ENCODE measurements at places on chromosomes 12 and 14.

DNA sequence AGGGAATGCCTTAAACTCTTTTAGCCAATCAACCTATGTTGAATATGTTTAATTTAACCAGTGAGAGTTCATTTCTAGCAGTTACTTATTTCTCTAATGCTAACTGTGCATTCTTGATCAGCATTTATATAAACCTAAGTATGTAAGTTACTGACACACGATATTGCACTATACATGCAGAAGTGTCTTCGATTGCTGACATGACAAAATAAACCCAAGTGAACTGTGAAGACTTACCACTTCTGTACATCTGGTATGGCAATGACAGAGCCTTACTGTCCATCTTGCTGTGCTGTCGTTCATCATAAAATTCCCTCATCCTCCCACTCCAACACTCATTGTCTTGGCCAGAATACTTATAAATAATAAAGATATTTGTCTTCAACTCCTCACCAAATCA is 131.8 kb downstream of the TSHR start:
- DNase-seq = no peak

DNA sequence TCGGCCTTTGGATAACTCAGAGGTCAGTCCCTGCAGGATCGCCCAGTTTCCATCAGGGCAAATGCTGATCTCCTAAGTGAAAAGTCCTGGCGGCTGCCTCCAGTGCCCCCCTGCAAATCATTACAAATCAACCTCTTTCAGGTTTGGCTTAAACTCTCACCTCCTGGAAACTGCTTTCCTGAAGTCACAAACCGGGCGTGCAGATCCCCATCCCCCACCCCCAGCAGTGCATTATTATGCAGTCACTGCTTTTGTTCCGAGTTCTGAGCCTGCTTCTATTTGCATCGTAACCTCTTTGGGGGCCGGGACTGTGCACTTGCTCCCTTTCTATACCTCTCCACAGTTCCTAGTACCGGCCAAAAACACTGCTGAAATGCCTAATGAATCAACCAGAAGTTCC is at the start of gene USP44:
TSS of gene USP44 (minus strand) at position 172 of the 400 bp plus-strand sequence. CDS start 17,220 bp downstream, outside the sequence.
- no peak for DNase-seq

DNA sequence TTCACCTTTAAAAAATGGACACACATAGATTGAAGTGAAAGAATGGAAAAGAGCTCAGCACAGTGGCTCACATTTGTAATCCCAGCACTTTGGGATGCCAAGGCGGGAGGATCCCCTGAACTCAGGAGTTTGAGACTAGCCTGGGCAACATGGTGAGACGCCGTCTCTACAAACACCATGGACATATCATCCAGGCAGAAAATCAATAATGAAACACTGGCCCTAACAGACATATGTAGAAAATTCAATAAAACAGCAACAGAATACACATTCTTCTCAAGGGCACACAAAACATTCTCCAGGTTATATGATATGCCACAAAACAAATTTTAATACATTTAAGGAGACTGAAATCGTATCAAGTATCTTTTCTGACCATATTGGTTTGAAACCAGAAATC is 7.4 kb downstream of the WASHC3 start:
- DNase-seq = no peak

- DNase-seq = no peak
Observed at GRCh38 chr14:77004711-77005460, 23.6 kb downstream of the IRF2BPL start.

- DNase-seq = no peak
Observed at GRCh38 chr12:69502345-69503081, 32.3 kb downstream of the FRS2 start.

DNA sequence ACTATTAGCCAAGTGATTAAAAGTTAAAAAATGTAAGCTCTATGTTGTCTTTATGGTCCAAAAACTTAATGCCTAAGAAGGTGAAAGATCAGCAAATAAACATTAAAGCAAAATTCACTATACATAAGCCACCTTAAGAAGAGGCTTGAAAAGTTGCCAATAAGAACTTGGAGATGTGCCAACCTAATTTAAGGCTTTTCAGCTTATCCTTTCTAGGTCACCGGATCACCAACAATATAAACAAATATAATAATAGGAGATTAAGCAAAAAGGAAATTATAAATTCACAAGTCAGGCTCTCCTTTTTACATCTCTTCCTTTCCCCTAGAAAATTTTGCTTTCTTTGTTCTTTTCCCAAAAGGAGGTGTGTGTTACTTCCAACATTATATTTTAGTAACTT is 30.9 kb downstream of the SLC2A3 start:
- no peak for DNase-seq

DNA sequence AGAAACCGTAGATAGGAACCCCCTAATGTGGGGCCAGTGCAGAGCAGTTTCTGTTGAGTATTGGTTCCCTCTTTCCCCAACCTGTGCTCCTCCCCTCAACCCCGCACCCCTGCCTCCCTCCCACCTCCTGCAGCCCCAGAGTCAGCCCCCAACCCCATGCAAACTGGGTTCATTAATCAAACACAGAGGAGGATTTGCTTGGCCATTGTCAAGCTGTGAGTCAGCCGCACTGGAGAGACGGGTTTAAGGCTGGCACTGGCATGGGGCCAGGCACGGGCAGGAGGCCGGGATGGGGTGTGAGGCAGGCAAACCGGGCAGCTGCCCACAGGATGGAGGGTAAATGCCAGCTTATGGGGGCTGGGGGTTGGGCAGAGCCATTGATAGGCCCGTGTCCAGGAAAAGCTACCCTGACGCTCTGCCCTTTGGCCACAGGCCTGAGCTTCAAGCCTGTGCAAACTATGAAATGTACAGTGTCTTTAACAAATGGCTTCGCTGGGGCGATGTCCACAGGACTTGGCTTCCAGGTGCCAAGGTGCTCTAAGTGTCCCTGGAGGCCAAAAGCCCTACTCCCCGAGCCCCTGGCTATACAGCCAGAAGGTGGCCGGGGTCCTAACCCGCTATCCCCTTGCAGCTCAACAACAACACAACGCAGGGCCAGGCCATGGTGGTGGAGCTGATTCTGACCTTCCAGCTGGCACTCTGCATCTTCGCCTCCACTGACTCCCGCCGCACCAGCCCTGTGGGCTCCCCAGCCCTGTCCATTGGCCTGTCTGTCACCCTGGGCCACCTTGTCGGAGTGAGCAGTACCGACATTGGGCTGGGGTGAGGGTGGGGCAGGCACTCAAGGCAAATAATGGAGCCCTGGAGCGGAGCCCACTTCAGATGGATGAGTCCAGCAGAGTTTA is 1.4 kb downstream of the AQP5 start:
- DNase-seq = no peak

DNA sequence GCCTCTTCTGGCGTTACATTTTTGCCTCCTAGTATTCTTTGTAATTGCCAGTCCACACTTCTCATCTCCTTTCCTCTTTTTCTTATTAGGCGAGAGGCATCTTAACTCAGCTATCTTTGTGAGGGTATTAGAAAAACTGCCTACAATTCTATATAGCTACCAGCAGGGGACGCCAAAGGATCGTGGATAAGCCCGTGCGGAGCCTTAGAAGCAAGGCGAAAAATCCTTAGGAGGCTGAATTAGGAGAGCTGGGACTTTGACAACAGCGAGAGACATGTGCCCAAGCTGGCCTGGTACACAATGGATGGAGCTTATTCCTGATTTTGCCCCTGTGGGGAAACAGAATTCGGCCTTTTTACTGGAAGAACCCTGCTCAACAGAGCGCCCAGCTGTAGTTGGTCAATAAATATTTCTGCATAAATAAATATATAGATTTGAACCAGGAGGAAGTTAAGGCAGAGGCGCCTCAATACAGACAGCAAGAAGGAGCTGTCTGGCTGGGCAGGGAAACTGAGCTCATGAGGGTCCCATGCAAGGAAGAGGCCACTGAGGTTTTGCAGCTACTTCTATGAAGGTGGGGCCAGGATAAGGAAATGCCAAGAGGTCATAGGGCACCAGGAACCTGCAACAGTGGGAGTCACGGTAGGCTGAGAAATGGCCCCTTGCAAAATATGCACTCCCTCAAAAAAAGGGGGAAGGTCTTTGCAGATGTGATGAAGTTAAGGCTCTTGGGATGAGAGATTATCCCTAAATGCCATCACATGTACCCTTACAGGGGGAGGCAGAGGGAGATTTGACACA is 14.6 kb upstream of the RBM19 start:
- DNase-seq = no peak

GRCh38 chr14:73463411-73463810 is 5.1 kb upstream of the NUMB start:
- DNase-seq = peak; percentile 42

DNA sequence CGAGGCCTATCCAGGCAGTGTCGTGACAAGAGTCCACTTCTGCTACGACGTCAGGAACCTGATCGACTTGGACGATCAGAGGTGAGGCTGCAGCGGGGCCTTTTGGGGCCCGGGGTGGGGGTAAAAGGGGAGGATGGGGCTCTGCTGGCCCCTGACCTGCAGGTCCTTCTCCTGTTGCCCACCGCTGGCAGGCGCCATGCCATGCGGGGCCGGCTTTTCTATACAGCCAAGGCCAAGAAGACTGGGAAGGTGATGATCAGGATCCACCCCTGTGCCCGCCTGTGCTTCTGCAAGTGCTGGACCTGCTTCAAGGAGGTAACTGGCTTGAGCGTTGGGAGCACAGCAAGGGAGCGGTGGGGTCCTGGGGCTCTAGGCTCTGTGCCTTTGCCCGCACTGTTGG is 31.6 kb downstream of the NGB start:
- DNase-seq = no peak

DNA sequence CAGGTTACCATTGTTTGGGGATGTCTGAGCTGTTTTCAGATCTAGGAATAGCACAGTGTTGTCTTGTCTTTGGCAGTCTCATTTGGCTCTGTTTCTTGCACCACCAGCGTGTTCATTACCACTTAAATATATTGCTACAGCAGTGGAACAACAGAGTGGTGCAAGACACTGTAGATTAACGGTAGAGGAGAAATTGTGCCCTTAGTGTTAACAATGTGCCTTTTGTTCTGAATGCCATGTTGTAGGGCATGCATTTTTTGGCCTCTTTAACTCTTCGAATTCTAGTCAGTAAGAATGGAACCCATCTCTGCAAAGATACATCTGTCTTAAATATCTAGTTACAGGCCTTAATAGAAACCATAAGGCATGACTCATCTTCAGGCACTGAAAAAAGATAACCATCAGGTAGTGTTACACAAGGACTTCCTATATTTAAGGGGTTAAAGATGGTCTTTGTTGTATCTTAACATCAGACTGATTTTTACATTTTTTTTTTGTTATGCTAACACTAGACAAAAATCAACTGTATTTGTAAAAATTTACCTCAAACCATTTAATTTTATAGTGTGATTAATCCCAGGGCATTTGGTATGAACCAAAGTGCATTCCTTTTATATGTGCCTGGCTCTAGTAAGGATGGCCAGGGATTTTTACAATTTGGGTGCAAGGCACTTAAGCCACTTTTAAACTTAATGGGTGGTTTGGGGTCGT is 12.9 kb downstream of the DYRK2 start:
- no peak for DNase-seq

- no peak for DNase-seq
Observed at GRCh38 chr14:55383541-55384140, 28.0 kb downstream of the ATG14 start.

- DNase-seq = no peak
Observed at GRCh38 chr14:38122241-38122640, 85.5 kb upstream of the SSTR1 start.

Measured in stimulated activated CD4-positive, alpha-beta T cell treated with anti-CD3 and anti-CD28 coated beads, Interleukin-12 subunit alpha, Interleukin-12 subunit beta, amount 100 ng/mL, for 48 hours (primary cell).